Sciatic nerve (tissue), 2 donors: ENCODE measurements at places on chromosomes 2 and 18.

- DNase-seq, result no peak
Observed at GRCh38 chr2:39913648-39914461, 134.8 kb upstream of the THUMPD2 start.

DNA sequence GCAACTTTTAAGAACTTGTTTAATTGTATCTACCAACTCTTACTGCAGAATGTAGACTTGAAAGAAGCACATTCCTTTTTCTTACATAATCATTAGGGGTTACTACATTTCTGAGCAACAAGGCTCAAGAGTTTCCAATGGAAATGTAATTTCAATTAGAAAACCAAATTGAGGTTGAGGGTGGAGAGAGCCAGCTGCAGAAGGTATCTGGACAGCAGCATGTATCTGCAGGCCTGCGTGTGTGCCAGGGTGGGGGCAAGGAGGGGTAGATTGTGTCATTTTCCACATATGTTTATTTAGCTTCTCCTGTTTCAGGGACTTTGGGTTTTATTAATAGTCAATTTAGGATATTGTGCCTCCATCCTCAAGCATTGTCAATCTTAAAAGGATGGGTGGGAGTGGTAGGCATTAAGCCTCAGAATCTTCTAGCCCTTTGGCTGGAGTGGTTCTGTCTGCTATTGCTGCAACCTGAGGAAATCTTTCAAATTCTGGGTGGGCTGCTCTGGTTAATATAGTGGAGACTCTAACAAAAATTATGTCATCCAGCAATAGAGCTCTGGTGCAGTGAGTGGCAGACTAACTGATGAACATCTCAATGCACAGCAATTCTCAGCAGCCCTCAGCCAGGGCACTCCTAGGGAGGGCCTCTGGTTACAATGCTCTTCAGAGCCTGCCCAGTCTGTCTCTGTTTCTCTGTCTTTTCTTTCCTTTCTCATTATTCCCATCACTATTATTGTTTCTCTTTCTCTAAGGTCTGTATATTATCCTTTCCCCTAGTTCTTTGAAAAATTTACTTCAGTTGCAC lies 151.4 kb downstream of the RPIA start:
- no peak for DNase-seq

DNA sequence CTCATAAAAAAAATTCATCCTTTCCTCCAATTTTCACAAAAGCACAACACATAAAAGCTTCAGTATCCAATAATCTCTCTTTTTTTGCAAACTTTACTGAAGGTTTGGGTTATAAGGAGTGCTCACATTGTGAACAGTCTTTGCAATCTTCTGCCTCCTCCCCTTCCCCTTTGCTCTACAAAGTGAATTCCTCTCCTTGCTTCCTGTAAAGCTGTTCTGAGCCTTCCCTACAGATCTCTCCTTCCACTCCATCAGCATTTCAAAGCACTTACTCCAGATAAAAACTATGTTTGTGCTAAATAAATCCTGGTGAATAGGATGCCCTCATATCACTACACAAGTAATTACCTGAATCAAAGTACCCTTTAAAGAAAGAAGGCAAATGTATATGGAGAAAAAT lies 4.6 kb upstream of the PDK1 start:
- DNase-seq, result no peak

GRCh38 chr2:168816369-168816768 lies 13.9 kb downstream of the NOSTRIN start:
- no peak for DNase-seq

DNA sequence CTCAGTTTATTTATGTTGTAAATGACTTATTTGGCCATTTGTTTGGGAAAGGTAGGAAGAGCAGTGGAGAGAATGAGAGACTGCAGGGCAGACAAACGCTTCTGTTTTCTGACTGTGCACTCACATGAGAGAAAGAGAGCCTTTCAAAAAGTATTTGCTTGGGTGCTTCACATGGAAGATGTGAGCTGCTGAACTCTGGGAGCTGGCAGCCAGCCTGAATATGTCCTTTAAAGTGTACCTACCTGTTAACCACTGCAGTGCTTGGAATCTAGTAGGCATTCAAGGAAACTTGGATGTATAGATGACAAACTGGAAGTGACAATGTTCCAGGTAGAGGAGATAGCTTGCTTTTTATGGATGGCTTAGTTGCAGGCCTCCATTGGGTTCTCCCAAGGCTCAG lies 68.8 kb downstream of the PTPRM start:
- no peak for DNase-seq

DNA sequence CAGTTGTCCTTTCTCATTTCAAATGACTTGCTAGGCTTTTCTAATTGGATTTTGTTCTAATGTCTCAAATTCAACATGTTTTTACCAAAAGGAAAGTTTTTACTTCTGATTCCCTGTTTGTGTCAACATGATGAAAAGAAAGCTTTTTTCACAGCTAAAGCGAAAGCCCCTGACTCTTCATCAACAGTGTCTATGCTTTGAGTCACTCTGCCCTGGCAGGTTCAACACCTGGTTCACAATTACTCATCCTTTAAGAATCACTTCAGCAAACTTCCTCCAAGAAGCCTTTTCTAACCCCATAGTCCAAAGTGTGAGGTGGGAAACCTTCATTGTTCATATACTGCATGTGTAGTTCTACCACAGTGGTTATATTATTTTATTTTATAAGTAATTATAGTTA lies 7.6 kb upstream of the DSG2 start:
- no peak for DNase-seq

GRCh38 chr2:218074031-218074430 lies 5.0 kb downstream of the RUFY4 start:
- no peak for DNase-seq

DNA sequence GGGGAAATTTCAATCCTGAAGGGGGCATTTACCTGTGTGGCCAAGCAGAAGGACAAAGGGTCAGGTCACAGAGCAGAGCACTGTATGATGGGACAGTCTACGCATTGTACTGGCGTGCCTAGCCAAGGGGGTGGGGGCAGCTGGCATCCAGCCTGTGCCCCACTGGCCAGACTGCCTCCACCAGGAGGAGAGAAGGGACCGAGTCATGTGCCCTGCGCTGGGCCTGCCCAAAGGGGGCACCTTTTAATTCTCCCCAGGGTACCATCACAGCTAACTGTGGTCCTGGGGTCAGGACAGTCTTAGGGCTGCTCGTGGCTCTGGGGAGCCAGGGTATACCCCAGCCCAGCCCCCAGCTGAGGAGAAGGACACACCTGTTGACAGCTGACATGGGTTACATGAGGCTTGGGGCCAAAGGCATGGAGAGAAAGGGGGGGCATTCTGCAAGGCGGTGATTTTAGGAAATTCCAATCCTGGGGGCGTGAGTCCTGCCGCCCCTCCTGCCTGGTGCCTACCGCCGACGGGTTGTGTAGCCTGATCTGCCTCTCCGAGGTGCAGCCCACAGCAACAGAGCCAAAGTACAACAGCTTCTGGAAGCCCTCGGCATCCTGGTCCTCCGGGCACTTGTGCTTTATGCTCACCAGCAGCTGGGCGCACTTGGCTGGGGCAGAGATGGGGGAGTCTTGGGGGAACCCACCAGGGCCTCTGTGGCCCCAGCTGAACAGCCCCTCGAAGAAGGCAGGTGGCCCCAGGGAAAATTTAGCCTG lies 11.0 kb downstream of the CFAP65 start:
- no peak for DNase-seq

DNA sequence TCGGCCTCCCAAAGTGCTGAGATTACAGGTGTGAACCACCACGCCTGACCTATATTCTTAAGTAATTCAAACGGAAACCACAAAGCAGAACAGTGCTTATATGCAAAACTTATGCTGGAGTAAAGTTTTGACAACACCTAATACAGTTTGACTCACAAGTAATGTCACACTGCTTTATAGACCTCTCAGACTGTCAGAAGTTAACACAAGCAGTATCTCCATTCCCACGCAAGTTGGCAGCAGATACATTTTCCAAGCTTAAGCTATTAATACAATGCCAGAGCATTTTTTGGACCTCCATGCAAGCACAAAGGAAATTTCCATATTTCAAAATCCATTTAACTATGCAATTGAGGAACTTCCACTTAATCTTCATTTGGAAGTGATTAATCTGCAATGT lies 21.0 kb upstream of the SANBR start:
- DNase-seq, result no peak

DNA sequence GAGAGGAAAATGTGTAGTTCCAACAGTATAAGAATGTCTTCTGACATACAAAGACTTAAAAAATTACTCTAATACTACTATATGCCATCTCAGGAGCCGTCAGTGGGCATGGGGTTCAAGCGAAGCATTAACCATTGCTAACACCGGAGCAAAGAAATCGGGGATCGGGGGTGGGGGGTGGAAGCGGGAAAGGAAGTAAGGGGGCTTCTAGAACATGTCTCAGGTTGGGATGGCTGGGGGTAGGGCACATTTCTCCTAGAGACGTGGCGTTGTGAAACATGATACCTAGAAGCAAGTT lies 702 bp downstream of the LMAN1 start:
- no peak for DNase-seq

DNA sequence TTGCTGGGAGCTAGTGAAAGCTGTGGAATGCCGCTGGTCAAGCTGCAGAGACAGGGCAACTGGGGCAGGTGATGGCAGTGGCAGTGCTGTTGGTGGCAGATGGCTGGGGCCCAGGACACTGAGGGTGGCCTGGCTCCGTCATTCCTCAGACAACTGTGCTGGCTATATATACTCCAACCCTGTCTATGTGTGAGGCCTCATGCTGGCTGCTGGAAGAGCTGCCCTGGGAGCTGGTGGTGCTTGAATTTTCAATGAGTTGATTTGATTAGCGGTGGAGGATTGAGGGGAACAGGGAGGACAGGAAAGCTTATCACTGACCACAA lies 66.5 kb upstream of the TMEM200C start:
- no peak for DNase-seq

DNA sequence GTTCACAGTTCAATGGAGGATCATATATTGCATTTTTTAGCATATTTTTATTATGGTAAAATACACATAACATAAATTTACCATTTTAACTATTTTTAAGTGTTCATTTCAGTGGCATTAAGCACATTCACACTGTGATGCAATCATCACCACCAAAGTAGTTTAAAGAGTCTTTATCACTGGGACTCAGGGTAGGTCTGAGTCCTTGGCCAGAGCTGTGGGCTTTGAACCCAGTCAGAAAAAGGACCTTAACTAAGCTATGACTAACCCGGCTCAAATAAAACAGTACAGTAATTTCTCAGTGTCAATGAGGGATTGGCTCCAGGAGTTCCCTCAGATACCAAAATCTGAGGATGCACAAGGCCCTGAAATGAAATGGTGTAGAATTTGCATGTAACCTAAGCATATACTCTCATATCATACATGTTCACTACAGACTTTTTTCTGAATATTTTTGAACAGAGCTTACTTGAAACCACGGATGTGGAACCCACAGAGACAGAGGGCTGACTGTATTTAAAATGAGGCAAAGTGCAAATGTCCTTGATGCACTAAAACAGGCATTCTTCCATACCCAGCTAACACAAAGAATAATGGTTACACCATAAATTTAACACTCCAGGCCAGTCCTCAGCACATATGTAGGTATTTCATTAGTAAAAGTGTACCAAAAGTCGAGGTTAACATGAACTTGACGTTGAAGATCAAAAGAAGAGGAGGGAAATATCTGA lies 246.2 kb downstream of the LNPK start:
- DNase-seq, result no peak
